T-helper 2 cell (primary cell): ENCODE measurements at places on chromosomes 11 and 22.

GRCh38 chr11:62501432-62501891, 45.1 kb downstream of the AHNAK start:
- no peak for DNase-seq

- DNase-seq, result no peak
Measured at GRCh38 chr11:128709402-128709801, 15.5 kb downstream of the FLI1 start.

DNA sequence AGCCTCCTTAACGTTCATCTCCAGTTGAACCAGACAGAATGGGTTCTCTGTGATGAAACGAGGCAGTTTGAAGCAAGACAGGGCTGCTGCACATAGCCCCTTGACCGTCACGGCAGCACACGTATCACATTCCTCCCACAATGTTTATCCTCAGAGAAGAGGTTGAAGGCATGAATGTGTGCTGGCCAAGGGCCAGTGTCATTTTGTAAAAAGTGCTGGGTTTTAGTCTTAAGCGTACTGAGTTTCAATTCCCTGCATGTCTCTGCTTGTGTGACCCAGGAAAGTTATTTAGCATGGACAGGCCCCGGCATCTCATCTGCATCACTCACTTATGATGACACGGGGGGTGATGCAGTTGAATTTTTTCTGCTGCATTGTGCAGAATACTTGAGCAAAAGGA, 31.6 kb downstream of the TTC12 start:
- no peak for DNase-seq

- DNase-seq, result no peak
Measured at GRCh38 chr11:111099028-111099713, 146.4 kb upstream of the POU2AF2 start.

GRCh38 chr11:16986434-16987204, 27.6 kb downstream of the PLEKHA7 start:
- DNase-seq, result peak; percentile 74

DNA sequence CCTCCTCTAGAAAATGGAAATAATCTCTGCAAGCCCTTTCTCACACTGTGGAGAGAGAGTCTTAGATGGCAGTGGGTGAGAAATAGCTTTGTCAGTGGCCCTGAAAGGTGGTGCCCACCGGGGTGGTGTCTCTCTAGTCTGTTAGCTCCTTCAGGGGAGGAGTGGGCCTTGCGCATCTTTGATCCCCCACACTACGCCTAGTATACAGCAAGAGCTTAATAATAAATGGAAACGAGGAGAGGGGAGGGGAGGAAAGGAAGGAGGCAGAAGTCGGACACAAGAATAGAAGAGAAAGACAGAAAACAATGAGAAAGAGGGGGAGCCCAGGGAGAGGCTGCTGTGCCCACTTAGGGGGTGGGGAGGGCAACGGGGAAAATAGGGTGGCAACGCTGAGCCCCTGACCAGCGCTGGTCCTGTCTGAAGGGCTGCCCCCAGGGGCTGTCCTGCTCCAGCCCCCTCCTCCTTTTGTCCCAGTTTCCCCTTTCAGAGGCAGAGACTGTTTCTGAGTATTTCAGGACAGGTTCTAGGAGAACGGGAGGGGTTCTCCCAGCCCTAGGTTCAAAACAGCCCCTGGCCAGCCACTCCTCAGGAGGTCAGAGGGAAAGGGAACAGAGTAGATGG, 1.2 kb downstream of the ARRB1 start:
- DNase-seq, result no peak

GRCh38 chr22:43975041-43975440, 19.8 kb downstream of the SAMM50 start:
- no peak for DNase-seq

GRCh38 chr11:125465255-125465654, 30.8 kb downstream of the FEZ1 start:
- DNase-seq, result no peak

- no peak for DNase-seq
Measured at GRCh38 chr22:49575703-49576081, 252.0 kb downstream of the BRD1 start.

DNA sequence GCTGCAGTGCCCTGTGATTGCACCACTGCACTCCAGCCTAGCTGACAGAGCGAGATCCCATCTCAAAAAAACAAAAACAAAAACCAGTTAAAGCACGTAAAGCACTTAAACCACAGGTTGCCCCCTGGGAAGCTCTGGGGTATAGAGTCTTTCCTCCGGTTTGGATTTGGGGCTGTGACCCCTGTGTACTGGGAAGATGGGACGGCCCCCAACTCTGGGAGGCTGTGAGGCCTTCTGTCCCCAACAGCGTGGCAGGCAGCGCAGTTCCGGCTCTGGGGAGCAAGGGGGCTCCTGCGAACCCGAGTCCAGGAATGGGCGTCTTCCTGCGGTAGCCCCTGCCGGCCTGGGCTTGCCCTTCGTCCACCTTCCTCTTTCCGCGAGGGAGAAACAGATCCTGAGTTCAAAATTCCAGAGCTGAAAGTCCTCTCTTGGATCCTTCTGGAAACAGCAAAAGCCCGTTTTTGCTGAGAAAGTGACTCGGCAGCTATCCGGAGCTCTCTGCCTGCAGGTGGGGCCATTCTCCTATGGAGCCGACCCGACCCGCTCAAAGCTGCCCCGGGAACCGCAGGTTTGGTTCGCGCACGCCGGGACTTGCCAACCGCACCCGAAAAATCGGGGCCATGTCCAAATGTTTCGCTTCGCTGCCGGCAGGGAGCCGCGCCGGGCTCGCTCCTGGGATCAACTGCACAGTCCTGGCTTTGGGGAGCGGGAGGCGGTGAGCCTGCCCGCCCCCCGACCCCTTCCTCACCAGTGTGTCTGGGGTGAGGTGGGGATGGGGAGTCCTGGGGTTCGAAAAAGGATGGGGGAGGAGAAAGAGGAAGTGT, 36.3 kb upstream of the POLA2 start:
- DNase-seq, result peak; percentile 55

DNA sequence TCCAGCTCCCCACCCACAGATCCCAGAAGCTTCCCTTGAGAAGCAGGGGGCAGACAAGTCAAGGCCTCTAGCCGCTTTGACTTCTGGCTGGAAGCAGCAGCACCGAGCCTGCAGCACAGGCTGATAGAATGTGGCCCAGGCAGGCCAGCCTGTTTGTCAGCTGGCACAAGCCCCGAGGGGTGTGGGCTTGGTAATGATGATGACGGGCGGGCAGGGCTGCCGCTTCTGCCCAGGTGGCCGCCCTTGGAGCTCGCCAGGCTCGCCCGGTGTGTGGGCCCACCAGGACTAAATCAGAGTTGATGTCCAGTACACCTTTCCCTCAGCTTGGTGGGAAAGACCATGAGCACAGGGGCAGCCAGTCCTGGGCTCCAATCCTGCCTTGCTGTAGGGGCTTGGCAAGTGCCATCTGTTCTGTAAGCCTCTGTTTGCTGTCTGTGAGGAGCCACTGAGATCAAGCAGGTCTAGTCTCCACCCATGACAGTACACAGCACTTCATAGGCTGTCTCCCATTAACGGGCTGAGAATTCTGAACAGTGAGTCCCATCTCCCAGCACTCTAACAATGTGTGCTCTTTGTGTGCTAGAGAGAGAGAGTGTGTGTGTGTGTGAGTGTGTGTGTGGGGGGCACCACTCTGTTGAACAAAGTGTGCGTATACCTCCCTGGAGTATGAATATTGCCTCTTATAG, 26.8 kb downstream of the MICAL2 start:
- DNase-seq, result no peak
